T-helper 1 cell treated with Interleukin-12 subunit alpha and Interleukin-12 subunit beta and Interleukin-4 antibody, amounts not matched to agents 30 ng/mL and 1 ng/mL, for 36 hours (primary cell): ENCODE measurements at places on chromosomes 6 and 20. TPM values are rescaled to one million over a fixed set of nuclear protein-coding genes. Genes with fewer than 3 reads are reported as not detected.

Gene POPDC3
- not detected in 2 replicates for total RNA-seq

Gene HTR1B
- total RNA-seq: not detected in 2 replicates

Gene FOXC1
- 0.07 TPM in 1 of 2 replicates, not detected in the other for total RNA-seq

Gene ESR1
- 3.6 and 4.8 TPM in 2 replicates for total RNA-seq

Gene EEF1A2
- total RNA-seq: 1.2 and 1.6 TPM in 2 replicates

Gene PRDM13
- total RNA-seq: not detected in 2 replicates

Gene SNX3
- 75.0 and 76.2 TPM in 2 replicates for total RNA-seq

Gene PPP1R11
- 67.2 and 72.3 TPM in 2 replicates for total RNA-seq

Gene RIPPLY2
- not detected in 2 replicates for total RNA-seq

Gene HLA-DRB5
- 80.1 and 94.3 TPM in 2 replicates for total RNA-seq

Gene CRIP3
- total RNA-seq: 0.27 TPM in 1 of 2 replicates, not detected in the other

Gene CST2
- not detected in 2 replicates for total RNA-seq

Gene FOXF2
- not detected in 2 replicates for total RNA-seq

Gene MCHR2
- not detected in 2 replicates for total RNA-seq

Gene CALHM4
- not detected in 2 replicates for total RNA-seq

Gene TMEM14C
- 55.5 and 56.4 TPM in 2 replicates for total RNA-seq

Gene GPX6
- not detected in 2 replicates for total RNA-seq

Gene KIAA1755
- not detected in 2 replicates for total RNA-seq

Gene WFDC10B
- total RNA-seq: not detected in 2 replicates

Gene MDFI
- total RNA-seq: not detected in 2 replicates

Gene NQO2
- 38.1 and 43.2 TPM in 2 replicates for total RNA-seq

Gene PGC
- total RNA-seq: not detected in 2 replicates
